Uterus (tissue), 4 donors: ENCODE measurements at places on chromosomes 11 and 22. TPM values are rescaled to one million over a fixed set of nuclear protein-coding genes. Genes with fewer than 3 reads are reported as not detected.

DNA sequence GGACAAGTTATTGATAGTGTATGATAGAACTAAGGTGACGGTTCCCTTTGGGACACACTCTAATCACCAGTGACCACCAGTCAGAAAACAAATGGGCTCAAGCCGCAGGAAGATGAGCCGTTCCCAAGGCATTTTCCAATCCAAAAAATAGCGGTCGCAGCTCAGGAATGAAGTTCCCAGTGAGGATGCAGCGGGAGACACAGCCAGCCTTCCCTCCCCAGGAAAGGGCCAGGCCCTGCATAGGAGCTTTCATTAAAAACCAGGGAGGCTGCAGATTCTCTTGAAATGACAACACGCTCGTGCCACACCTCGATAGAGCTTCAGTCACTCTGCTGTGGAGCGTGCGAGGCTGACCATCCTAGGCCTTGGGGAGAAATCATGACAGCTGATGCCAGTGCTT is 65.8 kb upstream of the WNT7B start:
- no peaks in the 10 kb centered on the region for H3K4me1 ChIP-seq
- H3K27me3 ChIP-seq, result no peaks in the 10 kb centered on the region
- no peaks in the 10 kb centered on the region for H3K36me3 ChIP-seq
- H3K27ac ChIP-seq, result peak overlapping the region; percentile 99
- peak; percentile 33 for DNase-seq

- H3K4me1 ChIP-seq, result no peaks in the 10 kb centered on the region
- H3K27ac ChIP-seq, result no peak overlapping the region
- H3K4me3 ChIP-seq, result no peak overlapping the region
- DNase-seq, result no peak
- no peaks in the 10 kb centered on the region for H3K27me3 ChIP-seq
Observed at GRCh38 chr11:3345736-3346135, 33.2 kb downstream of the ZNF195 start.

- no peaks in the 10 kb centered on the region for H3K27me3 ChIP-seq
- DNase-seq, result peak; percentile 28
- H3K36me3 ChIP-seq, result no peaks in the 10 kb centered on the region
- no peaks in the 10 kb centered on the region for H3K4me1 ChIP-seq
- no peak overlapping the region for H3K27ac ChIP-seq
Observed at GRCh38 chr11:101860696-101861427, 53.9 kb upstream of the CEP126 start.

GRCh38 chr11:86115542-86116385 is 46.9 kb upstream of the PICALM start:
- no peak for DNase-seq
- H3K4me3 ChIP-seq, result no peak overlapping the region
- H3K27me3 ChIP-seq, result no peaks in the 10 kb centered on the region
- no peaks in the 10 kb centered on the region for H3K4me1 ChIP-seq

GRCh38 chr22:36423461-36424404 is 36.0 kb upstream of the MYH9 start:
- no peak overlapping the region for H3K4me3 ChIP-seq
- H3K27me3 ChIP-seq, result no peaks in the 10 kb centered on the region
- H3K4me1 ChIP-seq, result peaks cover 3% of the 10 kb centered on the region
- H3K36me3 ChIP-seq, result no peaks in the 10 kb centered on the region

DNA sequence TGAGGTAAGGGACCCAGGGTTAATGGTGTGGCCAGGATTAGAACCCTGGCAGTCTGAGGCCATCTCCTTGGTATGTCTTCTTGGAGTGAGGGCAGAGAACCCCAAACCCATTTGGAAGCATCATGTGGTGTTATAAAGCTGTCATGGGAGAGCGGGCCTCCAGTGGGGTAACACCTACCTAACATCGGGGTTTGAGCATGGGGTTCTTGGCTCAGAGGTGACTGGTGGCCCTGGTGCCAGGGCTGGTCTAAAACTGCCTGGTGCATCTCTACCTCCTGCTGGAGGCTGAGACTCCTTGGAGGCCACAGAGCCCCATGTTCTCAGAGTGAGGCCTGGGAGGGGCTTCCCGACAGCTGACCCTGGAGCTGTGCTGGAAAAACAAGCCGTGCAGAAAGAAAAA is 4.5 kb downstream of the PRDM11 start:
- no peaks in the 10 kb centered on the region for H3K36me3 ChIP-seq
- no peak overlapping the region for H3K27ac ChIP-seq
- H3K27me3 ChIP-seq, result no peaks in the 10 kb centered on the region
- H3K4me3 ChIP-seq, result no peak overlapping the region
- no peaks in the 10 kb centered on the region for H3K4me1 ChIP-seq
- DNase-seq, result no peak

GRCh38 chr11:121931748-121932352 is 184.2 kb downstream of the BLID start:
- H3K4me1 ChIP-seq, result no peaks in the 10 kb centered on the region
- no peak overlapping the region for H3K27ac ChIP-seq
- H3K27me3 ChIP-seq, result no peaks in the 10 kb centered on the region
- no peak overlapping the region for H3K4me3 ChIP-seq
- DNase-seq, result no peak

GRCh38 chr11:65773784-65774411 is 6.9 kb downstream of the AP5B1 start:
- H3K4me1 ChIP-seq, result no peaks in the 10 kb centered on the region
- no peaks in the 10 kb centered on the region for H3K36me3 ChIP-seq
- H3K27me3 ChIP-seq, result no peaks in the 10 kb centered on the region
- H3K27ac ChIP-seq, result no peak overlapping the region
- DNase-seq, result no peak

DNA sequence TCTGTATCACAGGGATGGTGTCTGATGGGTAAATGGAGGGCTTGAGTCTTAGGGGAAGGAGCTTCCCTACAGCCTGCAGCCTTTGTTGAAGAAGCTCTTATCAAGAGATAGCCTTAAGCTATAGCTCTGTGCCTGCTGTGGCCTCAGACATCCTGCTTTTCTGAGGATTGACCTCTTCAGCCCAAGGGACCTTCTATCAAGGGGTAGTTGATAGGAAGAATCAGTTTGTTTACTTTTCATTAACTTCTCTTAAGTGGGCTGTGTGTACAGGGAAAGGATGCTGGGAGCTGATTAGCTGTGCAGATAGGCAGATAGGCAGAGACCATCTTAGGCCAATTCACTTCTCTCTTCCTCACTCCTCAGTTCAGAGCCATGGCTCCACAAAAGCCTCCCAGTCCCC is 151.8 kb upstream of the CADM1 start:
- H3K36me3 ChIP-seq, result no peaks in the 10 kb centered on the region
- no peak overlapping the region for H3K27ac ChIP-seq
- H3K4me1 ChIP-seq, result no peaks in the 10 kb centered on the region
- no peak overlapping the region for H3K4me3 ChIP-seq
- no peaks in the 10 kb centered on the region for H3K27me3 ChIP-seq

- H3K27ac ChIP-seq, result no peak overlapping the region
- H3K4me3 ChIP-seq, result no peak overlapping the region
- no peaks in the 10 kb centered on the region for H3K36me3 ChIP-seq
- no peaks in the 10 kb centered on the region for H3K27me3 ChIP-seq
Observed at GRCh38 chr11:94171693-94172440, 43.2 kb downstream of the PANX1 start.

DNA sequence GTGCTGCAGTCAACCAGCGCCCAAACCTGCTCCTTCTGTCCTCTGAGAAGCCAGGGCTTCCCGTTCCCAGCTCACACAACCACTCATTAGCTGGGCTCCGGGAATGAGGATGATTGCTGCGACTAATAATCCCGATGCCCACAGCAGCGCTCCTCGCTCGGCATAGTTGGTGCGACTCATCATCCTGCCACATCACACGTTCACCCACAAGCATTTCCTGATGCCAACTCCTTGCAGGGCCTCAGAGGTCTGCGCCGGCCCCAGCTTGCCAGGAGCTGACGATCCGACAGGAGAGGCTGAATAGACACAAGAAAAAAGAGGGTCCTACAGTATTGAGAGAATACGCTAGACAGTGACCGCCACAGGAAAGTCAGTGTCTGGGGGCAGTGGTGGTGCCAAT is 10.6 kb upstream of the CSNK1E start:
- H3K4me1 ChIP-seq, result no peaks in the 10 kb centered on the region
- no peak overlapping the region for H3K27ac ChIP-seq
- H3K36me3 ChIP-seq, result no peaks in the 10 kb centered on the region
- H3K4me3 ChIP-seq, result no peak overlapping the region

GRCh38 chr11:9092072-9092471 is 673 bp upstream of the SCUBE2 start:
- no peak for DNase-seq
- H3K27ac ChIP-seq, result no peak overlapping the region
- no peaks in the 10 kb centered on the region for H3K4me1 ChIP-seq
- no peaks in the 10 kb centered on the region for H3K27me3 ChIP-seq

DNA sequence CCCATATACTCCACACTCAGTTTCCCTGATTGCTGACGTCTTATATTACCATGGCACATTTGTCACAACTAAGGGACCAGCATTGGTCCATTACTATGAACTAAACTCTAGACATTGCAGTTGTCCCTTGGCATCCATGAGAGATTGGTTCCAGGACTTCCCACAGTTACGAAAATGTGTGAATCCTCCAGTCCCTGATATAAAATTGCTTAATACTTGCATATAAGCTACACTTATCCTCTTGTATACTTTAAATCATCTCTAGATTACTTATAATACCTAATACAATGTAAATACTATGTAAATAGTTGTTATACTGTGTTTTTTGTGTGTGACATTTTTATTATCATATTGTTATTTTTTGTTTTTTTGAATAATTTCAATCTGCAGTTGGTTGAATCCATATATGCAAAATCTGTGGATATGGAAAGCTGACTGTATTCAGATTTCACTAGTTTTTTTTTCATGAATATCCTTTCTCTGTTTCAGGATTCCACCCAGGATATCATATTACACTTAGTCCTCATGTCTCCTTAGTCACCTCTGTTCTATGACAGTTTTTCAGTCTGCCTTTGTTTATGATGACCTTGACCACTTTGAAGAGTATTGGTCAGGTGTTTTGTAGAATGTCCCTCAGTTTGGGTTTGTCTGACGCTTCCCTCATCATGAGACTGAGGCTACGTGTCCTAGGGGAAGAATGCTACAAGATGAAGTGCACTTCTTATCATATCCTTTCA is 55.3 kb downstream of the INSC start:
- DNase-seq, result no peak
- no peak overlapping the region for H3K4me3 ChIP-seq
- H3K27me3 ChIP-seq, result no peaks in the 10 kb centered on the region
- H3K36me3 ChIP-seq, result no peaks in the 10 kb centered on the region
- H3K27ac ChIP-seq, result no peak overlapping the region
- no peaks in the 10 kb centered on the region for H3K4me1 ChIP-seq

- H3K36me3 ChIP-seq, result no peaks in the 10 kb centered on the region
- no peak for DNase-seq
- H3K27me3 ChIP-seq, result no peaks in the 10 kb centered on the region
- H3K27ac ChIP-seq, result no peak overlapping the region
- H3K4me1 ChIP-seq, result no peaks in the 10 kb centered on the region
Observed at GRCh38 chr11:128559496-128560103, 27.8 kb downstream of the ETS1 start.

DNA sequence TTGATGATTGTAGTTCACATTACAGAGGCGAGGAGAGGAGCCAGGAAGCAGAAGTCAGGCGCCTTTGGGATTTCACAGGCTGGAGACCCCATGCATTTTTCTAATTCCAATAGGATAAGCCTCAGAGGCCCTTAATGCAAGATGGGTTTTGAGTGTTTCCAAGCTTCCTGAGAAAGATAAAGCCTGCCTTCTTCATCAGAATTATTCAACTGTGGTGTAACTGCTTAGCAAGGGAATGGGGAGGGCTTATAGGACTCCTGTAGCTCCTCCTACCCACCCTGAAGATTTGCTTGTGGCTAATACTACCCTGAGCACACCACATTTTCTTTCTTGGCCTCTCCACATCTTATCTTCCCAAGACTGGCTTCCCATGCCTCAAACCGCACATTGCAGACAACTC is 151.1 kb upstream of the ISX start:
- H3K4me1 ChIP-seq, result no peaks in the 10 kb centered on the region
- no peak overlapping the region for H3K27ac ChIP-seq

- no peaks in the 10 kb centered on the region for H3K4me1 ChIP-seq
- no peak overlapping the region for H3K27ac ChIP-seq
- DNase-seq, result no peak
- H3K27me3 ChIP-seq, result no peaks in the 10 kb centered on the region
- no peaks in the 10 kb centered on the region for H3K36me3 ChIP-seq
Observed at GRCh38 chr11:75766443-75767227, 1.9 kb upstream of the DGAT2 start.

DNA sequence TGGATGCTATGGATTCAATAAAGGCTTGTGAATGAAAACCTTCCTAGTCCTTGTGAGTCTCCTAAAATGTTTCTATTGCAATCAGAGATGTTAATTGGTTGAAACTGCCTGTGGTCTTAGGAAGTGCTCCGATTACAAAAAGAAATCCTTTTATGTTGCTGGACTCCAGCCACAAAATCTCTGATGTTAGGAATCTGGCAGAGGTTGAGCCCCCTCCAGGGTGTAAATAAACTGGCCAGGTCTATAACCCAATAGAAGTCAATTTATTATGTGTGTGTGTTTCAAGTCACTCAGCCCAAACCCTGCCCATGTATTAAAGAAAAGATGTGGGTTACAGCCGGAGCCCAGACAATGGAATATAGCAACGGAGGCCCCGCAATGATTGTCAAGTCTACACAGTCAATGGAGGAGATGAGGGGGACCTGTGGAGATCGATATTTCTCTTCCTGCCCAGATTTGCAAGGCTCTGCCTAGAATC is 218.1 kb upstream of the SORL1-AS1 start:
- no peaks in the 10 kb centered on the region for H3K36me3 ChIP-seq
- peak overlapping the region; percentile 73 for H3K27ac ChIP-seq
- no peak overlapping the region for H3K4me3 ChIP-seq
- DNase-seq, result no peak
- no peaks in the 10 kb centered on the region for H3K4me1 ChIP-seq

GRCh38 chr11:43408277-43408676 is 49.6 kb downstream of the TTC17 start:
- no peaks in the 10 kb centered on the region for H3K4me1 ChIP-seq
- DNase-seq, result no peak
- H3K27me3 ChIP-seq, result no peaks in the 10 kb centered on the region
- H3K27ac ChIP-seq, result no peak overlapping the region

GRCh38 chr11:120590472-120590871 is 78.9 kb downstream of the GRIK4 start:
- H3K27me3 ChIP-seq, result no peaks in the 10 kb centered on the region
- H3K27ac ChIP-seq, result no peak overlapping the region
- H3K4me3 ChIP-seq, result no peak overlapping the region
- DNase-seq, result no peak

DNA sequence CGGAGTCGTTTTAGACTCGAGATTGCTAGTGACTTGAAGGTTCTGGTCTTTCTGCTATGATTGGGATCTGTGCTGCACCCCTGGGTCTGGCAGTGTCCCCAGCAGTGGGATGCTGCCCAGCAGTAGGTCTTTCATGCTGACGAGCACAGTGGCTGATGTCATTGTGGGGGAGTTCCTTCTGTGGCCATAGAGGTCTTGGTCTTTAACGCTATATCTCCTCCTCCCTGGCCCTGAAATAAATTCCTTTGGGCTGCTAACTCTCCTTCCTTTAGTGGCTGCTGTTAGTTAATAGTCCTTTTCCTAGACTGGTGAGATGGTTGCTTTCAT is 136.3 kb downstream of the TEAD1 start:
- H3K4me3 ChIP-seq, result no peak overlapping the region
- peak; percentile 69 for DNase-seq
- no peaks in the 10 kb centered on the region for H3K27me3 ChIP-seq
- H3K27ac ChIP-seq, result peak overlapping the region; percentile 40
- H3K4me1 ChIP-seq, result peaks cover 17% of the 10 kb centered on the region

HTR3B gene
- total RNA-seq, result not detected

DEFB131B gene
- not detected for total RNA-seq

STK33 gene
- 30.7 TPM for total RNA-seq

PATE2 gene
- total RNA-seq, result 0.85 TPM

EHBP1L1 gene
- total RNA-seq, result 64.4 TPM

KCNC1 gene
- 0.41 TPM for total RNA-seq

C11orf65 gene
- total RNA-seq, result not detected

SPTBN2 gene
- under 0.01 TPM for total RNA-seq

TRMU gene
- total RNA-seq, result 17.4 TPM

TP53I11 gene
- 21.8 TPM for total RNA-seq
